ENCODE measurements at places on chromosomes 3 and 15.

DNA sequence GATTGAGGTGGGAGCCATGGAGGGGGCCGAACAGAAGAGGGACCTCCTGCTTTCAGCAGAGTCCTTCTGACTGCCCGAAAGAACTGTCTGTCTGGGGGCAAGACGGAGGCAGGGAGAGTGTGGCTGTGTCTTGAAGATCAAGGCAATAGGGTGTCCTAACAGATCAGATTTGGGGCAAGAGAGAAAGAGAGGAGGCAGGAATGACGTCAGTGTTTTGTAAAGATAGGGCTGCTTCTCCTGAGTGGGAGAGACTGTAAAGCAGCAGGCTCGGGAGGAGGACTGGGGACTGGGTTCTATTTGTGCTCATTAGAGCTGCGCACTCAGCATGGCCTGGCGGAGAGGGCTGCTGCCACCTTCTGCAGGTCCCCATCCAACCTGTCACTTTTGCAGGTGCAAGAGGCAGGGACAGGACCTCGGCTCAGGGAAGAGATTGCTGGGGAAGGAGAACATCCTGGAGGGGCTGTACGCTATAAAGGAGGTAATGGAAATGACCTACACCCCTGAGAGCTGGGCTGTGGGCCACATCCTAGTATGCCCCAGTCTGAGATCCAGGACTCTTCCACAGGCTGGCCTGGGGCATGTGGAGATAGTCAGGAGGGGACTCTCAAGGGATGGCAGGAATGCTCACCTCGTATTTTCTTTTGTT lies 29.0 kb upstream of the FGD5 start:
- DNase-seq: no peak

DNA sequence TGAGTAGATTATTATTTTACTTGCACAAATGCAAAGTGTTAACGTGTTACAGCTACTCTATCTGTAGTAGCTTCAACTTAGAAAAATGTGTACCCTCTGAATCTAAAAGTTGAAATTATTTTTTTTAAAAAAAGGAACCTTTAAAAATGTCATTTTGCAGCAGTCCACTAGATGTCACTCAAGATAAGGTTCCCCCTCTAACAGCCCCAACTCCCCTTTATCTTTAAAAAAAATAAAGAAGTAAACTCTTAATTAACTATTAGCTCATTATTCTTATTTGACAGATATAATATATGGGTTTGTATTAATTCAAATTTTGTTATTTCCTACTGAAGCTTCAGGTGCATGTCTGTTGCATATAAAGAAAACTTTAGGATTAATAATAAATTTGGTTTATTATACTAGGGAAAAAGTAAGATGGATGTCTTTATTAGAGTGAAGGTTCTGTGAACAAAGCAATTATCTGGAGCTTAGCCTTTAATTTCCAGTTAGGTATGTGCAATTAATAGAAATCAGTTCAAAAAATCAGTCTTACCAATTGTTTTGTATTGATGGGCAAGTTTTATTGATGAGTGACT lies 288.5 kb downstream of the VGLL3 start:
- no peak for DNase-seq

DNA sequence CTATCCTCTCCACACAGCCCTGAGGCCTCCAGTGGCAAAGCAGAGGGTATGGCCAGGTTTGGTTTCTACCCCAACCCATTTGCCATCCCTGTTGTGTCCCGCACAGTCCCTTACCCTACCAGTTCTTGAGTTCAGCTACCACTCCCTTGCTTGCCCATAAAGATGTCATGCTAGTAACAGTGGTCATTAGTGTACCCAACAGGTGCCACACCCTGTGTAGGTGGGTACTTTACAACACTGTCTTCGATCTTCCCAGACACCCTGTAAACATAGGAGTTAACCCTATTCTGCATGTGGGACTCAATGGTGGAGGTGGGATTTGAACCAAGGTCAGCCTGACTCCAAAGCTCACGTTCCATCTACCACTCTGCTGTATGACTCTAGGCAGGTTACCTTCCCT lies 23.2 kb downstream of the LINGO1 start:
- no peak for DNase-seq

GRCh38 chr3:34868935-34869334 lies 770.4 kb upstream of the ARPP21 start:
- no peak for DNase-seq

GRCh38 chr15:38168467-38169070 lies 84.1 kb upstream of the SPRED1 start:
- no peak for DNase-seq

DNA sequence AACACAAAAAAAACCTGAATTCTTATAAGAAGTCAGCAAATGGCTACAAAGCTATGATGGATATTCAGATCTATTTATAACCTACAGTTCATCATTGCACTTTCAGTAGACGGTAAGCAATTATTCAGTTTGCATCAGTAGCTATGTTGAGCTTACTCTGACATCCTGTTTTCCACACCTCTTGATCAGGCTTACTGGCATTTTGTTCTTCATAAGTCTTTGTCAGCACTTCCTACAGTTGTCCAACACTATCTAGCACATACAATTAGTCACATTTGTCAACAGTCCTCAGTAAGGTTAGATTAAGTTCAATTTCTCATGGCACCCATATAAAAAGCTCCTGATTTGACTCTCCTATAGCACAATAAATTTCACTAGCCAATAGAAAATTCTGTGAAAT lies 71.2 kb upstream of the ST3GAL6 start:
- no peak for DNase-seq

DNA sequence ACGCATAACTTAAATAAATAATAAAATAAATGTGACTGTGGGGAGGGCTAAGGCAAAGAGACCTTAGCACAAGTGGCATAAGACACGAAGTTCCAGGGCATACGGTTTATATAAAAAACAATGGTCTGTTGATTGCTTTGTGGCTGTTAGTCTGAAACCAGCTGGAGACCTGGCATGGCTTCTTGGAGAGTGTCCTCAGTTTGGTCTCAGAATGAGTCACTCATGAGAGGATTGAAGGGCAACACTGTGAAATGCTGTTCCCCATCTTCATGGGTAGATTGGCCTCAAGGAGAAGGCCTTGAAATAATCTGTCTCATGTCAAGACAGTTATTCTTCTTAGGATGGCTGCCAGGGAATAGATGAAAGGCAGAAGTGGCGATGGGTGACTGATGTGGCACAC lies 62.2 kb downstream of the SOX2 start:
- DNase-seq: no peak

DNA sequence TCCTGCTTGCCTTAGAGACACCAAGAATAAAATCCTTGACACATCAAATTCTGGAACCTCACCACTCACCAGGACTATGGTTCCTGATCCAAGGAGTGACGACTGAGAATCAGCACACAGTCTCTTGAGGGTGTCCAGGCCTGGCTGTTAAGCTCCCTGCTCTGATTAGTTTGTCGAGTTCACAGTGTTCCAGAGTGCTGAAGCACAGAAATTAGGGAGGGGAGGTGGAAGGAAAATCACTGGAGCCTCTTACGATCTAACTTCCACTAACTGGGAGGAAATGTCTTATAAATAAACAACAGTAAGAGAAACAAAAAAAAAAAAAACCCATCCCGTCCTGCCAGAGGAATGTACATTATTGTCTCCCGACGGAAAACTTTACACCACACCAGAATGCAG lies 330.2 kb downstream of the TIGIT start:
- no peak for DNase-seq

- DNase-seq: no peak
These were observed 63.2 kb downstream of the PDE8A start for GRCh38 chr15:85044894-85045293.

DNA sequence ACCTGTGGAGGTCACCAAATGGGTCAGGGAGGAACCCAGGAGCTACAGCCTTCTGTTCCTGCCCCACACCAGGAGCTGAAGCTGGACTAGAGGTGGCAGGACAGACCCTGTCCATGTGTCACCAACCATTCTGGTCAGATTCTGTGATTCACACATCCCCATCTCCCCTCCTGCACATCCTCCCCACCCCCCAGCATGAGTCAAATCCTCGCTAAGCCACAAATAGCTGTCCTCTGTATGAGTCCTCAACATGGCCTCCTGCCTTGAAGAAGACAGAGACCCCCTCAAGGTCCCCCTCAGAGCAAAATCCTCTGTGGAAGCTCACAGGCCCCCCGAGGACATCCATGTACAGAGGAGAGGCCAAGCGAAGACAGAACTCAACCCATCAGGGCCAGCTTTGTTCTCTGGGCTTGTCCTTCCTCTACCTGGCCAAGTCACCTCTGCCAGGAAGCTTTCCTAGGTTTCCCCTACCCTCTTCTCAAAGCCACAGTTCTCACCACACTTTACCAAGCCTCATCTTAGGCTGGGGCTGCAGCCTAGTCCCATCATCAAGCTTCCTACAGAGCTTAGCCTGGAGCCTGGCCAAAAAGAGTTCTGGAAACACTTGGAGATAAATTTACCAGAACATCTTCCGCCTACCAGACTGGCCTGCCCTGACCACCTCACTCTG lies 17.1 kb downstream of the CACNA2D2 start:
- DNase-seq: no peak

DNA sequence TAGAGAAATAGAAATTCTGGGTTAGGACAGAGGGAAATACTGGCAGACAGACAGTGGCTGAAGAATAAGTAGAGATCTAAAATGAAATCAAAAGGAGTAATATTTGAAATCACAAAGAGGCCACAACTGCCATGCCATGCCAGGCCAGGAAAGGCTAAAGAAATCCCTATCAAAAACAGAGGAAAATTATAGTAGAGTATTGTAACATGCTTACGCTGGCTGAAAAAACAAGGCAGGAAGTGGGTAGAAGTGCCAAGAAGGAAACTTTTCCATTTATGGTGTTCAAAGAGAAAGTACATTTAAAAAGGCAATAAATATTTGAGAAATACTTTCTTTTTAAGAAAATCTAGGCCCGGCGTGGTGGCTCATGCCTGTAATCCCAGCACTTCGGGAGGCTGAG lies 415.7 kb downstream of the PLCL2 start:
- DNase-seq: peak; percentile 9

GRCh38 chr15:68271854-68272471 lies 5.6 kb upstream of the FEM1B start:
- no peak for DNase-seq

DNA sequence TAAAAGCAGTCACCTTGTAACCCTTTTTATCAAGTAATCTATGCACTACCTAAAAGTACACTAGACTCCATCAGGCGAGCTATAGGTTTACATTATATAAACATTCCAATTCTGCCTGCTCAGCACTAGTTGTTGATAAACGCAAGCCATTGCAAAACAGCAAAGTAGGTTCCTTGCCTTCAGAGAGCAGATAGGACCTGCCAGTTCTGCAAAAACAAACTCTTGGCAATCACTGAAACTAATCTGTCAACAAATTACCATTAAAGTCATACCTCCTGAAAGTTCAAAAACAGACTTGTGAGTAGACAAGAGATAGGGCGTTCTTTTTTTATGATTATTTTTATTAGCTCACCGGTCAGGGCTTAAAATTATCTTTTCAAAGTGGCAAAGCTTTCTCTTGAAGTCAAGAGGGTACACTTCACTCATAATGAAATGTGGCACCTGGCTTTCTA lies 392.5 kb downstream of the FOXP1 start:
- no peak for DNase-seq

DNA sequence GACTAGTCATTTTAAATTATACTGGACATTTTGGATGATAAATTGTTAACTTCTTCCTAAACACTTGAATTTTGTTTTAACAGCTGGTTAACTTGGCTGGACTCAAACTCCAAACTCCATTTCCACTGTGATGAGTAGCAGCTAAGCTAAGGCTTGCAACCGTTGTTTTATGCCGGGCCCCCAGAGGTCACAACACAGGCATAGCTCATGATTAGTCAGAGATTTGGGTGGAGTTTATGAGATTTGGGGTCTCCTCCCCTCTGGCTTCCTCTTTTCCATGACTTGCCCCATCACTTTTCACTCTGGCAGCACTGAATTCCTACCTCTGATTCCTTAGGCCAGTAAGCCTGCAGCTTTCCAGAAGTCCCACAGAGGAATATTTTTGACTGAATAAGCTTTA lies 12.8 kb downstream of the THAP10 start:
- no peak for DNase-seq

- DNase-seq: no peak
These were observed 520.6 kb downstream of the MFSD1 start for GRCh38 chr3:159322322-159322939.

- no peak for DNase-seq
These were observed 291.0 kb upstream of the TGFBR2 start for GRCh38 chr3:30315447-30315846.

GRCh38 chr15:78319588-78319987 lies 20.2 kb upstream of the SKIC8 start:
- DNase-seq: no peak

- DNase-seq: no peak
These were observed 13.9 kb downstream of the ROBO2 start for GRCh38 chr3:77053795-77054194.

- no peak for DNase-seq
These were observed 147.8 kb downstream of the SHOX2 start for GRCh38 chr3:157958457-157958856.

DNA sequence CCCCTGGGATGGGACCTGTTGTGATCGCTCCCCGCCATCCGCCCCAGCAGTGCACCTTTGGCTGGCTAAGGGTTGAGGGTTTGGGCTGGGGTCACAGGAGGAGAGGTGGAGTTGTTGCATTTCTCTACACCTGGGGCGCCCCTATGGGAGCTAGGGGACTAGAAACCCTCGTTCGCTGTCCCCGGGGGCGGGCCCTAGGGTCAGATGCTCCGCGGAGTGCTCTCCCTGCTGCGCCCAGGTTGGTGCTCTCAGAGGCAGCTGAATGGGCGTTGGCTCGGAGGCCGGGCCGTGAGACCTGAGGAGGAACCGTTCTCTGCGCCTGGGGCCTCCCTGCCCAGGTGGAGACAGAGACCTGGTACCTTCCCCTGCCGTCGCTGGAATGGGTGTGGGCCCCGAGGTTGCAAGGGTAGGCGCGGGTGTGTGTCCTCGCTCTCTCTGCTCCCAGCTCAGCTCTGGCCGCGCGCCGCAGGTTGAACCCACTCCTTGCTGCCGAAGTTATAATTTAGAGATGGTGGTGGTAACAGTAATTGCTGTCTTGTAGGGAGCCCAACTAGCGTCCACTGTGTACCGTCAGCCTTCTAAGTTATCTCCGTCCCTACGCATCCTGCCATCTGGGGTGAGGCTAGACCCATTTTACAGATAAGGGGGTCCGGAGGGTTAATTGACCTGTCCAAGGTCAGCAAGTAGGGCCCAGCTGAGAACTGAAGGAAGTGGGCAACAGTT lies 965 bp downstream of the FLNB start:
- DNase-seq: peak; percentile 33

DNA sequence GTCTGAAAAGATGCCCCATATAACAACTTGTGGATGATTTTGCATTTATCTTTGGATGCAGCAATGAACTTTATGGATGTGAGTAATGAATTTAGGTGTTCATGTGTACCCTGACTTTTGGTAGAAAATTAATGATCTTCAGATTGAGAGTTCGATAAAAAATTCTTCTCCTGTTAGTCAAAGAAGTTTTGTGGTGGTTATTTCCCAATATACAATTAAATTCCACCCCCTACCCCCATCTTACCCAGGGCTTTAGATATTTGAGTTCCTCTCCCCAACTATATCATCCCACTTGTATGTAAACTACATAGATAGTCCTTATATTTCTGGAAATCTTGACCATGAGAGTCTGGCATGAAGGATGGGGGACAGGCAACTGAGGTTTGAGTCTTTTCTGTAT lies 126.1 kb upstream of the ALDH1A3 start:
- DNase-seq: no peak

GRCh38 chr3:186520957-186521842 lies 23.0 kb downstream of the CRYGS start:
- DNase-seq: no peak

- no peak for DNase-seq
These were observed 130.6 kb downstream of the IMPG2 start for GRCh38 chr3:101189796-101190195.
